Naive thymus-derived CD8-positive, alpha-beta T cell (primary cell): ENCODE measurements at places on chromosomes 4 and X.

DNA sequence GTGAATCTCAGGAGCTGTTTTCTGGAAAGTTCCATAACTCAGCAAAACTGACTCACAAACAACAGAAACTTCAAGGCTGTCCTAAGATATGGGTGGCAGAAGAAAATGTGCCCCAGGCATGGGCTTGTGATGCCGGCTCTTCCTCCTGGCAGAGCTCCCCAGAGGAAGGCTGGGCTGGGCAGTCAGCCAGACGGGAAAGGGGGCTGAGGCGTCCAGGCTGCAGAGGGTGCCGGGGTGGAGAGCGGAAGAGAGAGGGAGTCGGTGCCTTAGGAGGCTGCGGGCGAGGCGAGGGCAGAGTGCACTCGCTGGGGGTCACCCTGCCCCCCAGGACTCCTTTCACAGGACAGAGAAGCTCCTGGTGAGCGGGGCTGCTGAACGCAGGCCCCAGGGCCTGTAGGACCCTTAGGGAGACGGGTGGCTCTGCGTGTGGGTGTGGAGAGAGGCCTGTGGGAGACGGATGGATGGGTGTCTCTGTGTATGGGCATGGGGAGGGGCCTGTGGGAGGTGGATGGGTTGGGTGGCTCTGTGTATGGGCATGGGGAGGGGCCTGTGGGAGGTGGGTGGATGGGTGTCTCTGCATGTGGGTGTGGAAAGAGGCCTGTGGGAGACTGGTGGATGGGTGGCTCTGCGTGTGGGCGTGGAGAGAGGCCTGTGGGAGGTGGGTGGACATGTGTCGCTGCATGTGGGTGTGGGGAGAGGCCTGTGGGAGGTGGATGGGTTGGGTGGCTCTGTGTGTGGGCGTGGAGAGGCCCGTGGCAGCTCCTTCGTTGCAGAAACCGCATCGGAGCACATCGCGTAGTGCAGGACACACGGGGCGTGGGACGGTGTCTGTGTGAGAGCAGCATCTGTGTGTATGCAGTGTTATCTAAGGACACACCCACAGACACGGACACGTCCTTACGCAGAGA, 15.9 kb downstream of the PCGF3 start:
- DNase-seq = no peak

- DNase-seq = no peak
Measured at GRCh38 chr4:37639551-37640285, 46.5 kb downstream of the RELL1 start.

DNA sequence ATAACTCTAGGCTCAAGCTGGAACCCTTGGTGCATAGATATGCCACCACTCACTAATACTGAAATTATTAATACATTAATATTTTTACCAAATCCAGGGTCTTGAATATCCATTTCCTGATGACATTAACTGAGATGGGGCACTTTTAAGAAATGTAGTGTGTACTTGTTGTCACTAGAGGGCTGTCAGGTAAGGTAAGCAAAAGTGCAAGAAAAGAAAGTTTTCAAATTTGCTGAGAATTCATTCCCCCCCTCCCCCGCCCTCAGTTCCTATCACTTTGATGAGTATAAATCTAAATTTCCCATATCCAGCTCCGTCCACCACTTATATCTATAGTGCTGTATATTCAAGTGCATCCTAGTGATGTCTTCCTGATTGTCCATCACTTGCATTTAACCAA, 20.5 kb upstream of the WDR44 start:
- no peak for DNase-seq

GRCh38 chrX:39157006-39157405, 355.7 kb downstream of the MID1IP1 start:
- DNase-seq = no peak

- no peak for DNase-seq
Measured at GRCh38 chrX:18833071-18833731, 125.8 kb downstream of the PPEF1 start.

DNA sequence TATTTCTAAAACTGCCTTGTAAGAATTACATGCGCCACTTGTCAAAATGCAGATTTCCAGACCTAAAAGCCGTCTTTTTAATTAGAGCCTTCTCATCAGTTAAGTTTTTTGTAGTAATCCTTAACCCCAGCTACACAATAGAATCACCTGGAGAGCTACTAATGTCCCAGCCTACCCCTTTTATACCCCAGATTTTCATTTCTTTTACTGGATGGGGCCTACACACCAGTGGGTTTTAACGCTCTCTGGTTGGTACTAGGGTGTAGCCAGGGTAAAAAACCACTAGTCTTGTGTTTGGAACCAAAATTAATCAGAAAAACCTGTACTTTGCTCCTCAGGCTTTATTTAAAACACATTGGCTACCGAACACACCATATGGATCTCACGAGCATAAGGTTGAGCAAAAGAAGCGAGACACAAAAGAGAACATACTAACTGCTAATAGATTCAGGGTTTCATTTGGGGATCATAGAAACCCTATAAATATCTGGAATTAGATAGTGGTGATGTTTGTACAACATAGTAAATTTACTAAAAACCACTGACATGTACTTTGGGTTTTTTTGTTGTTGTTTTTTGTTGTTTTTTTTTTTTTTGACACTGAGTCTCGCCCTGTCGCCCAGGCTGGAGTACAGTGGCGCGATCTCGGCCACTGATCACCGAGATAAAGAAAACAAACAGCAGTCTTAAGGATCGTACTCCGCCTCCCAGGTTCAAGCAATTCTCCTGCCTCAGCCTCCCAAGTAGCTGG, 30.6 kb downstream of the BBS12 start:
- DNase-seq = no peak

DNA sequence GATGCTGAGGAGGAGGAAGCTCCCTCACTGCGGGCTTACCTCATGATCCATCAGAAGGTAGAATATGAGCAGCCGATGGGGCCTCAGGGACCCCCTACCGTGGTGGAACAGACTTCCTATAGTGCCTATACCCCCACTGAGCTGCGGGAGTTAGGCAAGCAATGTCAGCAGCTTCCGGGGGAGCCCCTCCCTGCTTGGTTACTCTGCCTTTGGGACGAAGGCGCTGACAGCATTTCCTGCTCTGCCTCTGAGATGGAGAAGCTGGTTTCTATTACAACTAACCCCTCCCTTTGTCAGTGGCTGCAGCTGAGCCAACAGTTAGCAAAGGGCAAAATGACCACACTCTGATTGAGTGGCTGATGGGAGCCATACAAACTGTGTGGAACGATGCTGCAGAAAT, 430.7 kb downstream of the IDS start:
- no peak for DNase-seq

- DNase-seq = no peak
Measured at GRCh38 chr4:163071308-163071707, 95.4 kb downstream of the NAF1 start.

- DNase-seq = no peak
Measured at GRCh38 chr4:169236873-169237626, 33.7 kb downstream of the SH3RF1 start.

GRCh38 chr4:122099896-122100295, 52.2 kb upstream of the BLTP1 start:
- no peak for DNase-seq

DNA sequence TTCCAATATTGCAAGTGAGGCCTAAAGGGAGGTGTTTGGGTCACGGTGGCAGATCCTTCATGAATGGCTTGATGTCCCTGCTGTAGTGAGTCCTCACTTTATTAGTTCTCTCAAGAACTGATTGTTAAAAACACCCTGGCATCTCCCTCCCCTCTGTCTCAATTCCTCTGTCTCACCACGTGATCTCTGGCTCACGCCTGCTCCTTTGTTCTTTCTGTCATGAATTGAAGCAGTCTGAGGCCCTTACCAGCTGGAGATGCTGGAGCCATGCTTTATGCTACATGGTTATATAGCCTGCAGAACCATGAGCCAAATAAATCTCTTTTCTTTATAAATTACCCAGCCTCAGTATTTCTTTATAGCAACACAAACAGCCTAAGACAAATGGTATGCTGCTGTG, 980.7 kb upstream of the GRIA3 start:
- no peak for DNase-seq

DNA sequence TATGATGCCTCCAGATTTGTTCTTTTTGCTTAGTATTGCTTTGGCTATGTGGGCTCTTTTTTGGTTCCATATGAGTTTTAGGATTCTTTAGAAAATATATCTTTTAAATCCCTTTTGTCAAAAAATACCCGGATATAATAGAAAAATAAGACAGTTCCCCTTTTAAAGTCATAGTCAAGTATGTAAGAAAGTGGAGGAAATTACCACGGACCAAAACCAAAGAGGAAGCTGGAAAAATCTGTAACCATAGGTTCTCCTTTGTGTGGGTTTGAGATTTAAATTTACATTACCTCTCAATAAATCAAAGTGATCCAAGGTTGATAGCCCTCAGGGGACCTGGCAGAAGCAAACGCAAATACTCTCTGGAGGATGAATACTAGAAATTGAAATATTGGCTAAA, 58.3 kb upstream of the PACRGL start:
- DNase-seq = no peak

- no peak for DNase-seq
Measured at GRCh38 chr4:10664408-10664807, 20.2 kb downstream of the CLNK start.

DNA sequence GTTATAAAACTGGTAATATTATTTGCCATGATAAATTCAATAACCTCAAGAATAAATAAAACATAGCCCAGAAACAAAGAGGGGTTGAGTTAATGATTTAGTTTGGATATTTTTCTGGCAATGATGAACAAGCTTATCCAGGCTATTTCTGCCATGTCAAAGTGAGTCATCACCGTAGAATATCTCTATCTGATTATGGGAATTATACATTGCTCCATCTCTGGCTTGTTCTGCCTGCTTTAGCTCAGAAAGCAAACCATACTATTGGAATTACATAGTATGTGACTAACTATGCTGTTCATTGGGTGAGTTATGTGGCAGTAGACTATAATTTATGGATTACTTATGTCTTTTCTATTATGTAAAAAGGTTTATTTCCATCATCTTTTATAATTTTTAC, 680.1 kb upstream of the AADAT start:
- DNase-seq = no peak

DNA sequence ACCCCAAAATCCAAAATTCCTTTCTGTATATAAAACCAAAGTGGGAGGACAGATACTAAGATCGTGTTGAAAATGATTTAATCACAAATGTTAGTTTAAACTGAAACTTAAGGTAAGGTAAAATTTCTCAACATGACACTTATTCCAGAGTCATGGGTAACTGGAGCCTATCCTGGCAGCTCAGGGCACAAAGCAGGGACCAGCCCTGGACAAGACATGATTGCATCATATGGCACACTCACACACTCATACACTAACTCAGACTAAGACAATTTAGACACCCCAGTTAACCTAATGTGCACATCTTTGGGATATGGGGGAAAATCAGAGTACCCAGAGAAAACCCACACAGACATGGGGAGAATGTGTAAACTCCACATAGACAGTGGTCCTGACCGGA, 244.1 kb upstream of the TEX13A start:
- no peak for DNase-seq

- DNase-seq = no peak
Measured at GRCh38 chrX:65993915-65994460, 45.9 kb downstream of the VSIG4 start.

DNA sequence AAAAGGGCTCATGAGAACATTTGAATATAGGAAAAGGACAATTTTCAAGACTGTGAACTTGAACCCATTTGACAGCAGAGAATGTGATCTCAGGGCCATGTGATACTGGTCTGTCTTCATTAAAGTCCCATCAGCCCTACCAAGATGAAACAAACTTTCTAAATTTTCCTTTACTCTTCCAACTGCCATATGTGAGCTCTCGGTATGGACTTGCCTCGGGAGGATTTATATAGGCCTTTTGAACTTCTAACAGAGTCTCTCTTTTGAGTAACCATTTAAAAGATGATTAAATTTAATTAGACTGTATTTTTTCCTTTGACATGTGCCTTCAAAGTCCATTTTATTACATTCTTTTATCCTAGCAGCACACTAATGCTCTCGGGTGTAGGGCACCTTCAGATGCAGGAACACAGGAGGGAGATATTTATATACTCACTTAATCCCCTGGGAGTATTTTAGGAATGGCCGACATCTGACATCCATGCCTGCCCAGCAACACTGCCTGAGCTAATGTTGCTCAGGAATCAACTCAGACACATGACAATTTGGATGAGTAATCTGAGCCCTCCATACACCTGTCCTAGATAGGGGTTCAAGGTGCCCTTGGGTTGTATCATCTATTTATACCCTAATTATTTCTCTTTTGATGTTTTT, 155.0 kb downstream of the SLC7A11 start:
- no peak for DNase-seq

GRCh38 chr4:153619811-153620210, 64.3 kb upstream of the TLR2 start:
- no peak for DNase-seq

DNA sequence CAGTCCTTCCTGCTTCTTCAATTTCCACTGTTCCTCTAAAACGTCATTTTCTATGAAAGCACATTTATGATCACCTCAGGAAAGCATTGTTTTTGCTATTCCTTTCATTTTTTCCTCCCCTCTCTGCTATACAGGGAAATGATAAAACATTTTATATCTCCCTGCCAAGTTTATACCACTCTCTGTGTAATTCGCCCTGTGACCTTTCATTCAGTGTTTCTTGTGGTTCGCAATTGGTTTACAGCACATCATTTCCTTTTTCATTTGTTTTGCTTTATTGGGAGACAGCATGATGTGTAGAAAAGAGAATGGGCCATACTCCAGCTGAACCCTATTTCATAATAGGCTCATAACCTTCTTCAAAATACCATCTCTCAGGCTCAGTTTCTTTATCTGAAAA, 99.9 kb upstream of the RAPGEF2 start:
- DNase-seq = no peak

DNA sequence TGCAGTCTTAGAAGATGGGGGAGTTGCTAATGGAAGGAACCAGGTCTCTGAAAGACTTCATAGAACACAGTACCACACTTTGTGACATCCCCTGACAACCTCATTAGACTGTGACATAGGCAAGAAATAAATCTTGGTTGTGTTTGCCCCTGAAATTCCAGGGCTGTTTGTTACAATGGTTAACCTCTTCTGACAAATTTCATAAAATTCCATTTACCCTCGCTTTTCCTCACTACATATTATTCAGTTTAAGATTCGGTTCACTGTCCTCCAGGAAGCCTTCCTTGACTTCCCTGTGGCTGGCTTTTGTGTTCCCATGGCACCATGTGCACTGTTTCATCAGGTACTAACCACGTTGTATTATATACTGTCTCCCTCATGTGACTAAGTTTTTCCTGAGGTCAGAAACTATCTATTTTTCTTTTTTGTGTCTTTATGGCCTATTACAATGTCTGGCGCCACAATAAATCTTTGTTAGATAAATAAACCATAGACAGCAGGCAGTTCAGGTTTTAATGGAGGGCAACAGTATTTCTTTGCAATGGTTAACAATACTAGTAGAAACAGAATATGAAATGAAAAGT, 54.2 kb downstream of the ATXN3L start:
- no peak for DNase-seq

GRCh38 chr4:184680698-184681097, 31.2 kb downstream of the PRIMPOL start:
- DNase-seq = no peak

- DNase-seq = no peak
Measured at GRCh38 chr4:189809241-189809735, 131.4 kb upstream of the FRG1 start.
